ENCODE measurements at places on chromosomes 7 and 10. TPM values are rescaled to one million over a fixed set of nuclear protein-coding genes. Genes with fewer than 3 reads are reported as not detected.

OR9A2 gene
- total RNA-seq: 0.30 TPM

PRF1 gene
- total RNA-seq: 67.7 TPM

CTTNBP2 gene
- not detected for total RNA-seq

GCC1 gene
- 14.4 TPM for total RNA-seq

GIMAP4 gene
- 39.1 TPM for total RNA-seq

ENTPD1 gene
- total RNA-seq: 37.5 TPM

PHF14 gene
- total RNA-seq: 43.2 TPM

CLRN3 gene
- not detected for total RNA-seq

WNT16 gene
- not detected for total RNA-seq

SFRP4 gene
- not detected for total RNA-seq

MIOS gene
- total RNA-seq: 29.8 TPM

GPR15LG gene
- not detected for total RNA-seq

NPSR1 gene
- total RNA-seq: not detected

RPA3 gene
- 111 TPM for total RNA-seq

GTPBP4 gene
- total RNA-seq: 134 TPM

COL17A1 gene
- total RNA-seq: not detected

CYP26C1 gene
- not detected for total RNA-seq

NME8 gene
- total RNA-seq: not detected

FBXL15 gene
- total RNA-seq: 14.8 TPM

PRLHR gene
- not detected for total RNA-seq

LFNG gene
- total RNA-seq: 41.0 TPM

CALHM3 gene
- total RNA-seq: not detected

TRIM56 gene
- total RNA-seq: 42.6 TPM
